Caudate nucleus (tissue), 63 donors: ENCODE measurements at places on chromosomes 16 and 17.
A peak's percentile ranks its signal among the peaks of the same experiment; 100 is the strongest.

DNA sequence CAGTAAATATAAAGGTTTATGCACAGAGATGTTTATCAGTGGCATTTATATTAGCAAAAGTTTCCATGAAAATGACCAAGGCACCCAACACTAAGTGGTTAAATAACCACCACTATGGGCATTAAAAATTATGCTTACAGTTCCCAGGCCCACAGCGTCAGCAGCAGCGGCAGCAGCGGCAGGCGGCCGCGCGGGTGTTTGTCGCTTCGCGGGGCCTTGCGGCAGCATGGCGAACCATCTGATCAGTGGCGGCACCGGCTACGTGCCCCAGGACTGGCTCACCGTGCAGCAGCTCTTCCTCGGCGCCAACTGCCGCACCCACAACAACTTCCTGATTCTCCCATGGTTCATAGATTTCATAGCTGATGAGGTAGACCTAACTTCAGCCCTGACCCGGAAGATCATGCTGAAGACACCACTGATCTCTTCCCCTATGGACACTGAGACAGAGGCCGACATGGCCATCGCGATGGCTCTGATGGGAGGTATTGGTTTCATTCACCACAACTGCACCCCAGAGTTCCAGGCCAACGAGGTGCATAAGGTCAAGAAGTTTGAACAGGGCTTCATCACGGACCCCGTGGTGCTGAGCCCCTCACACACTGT is 71.0 kb downstream of the GRIN2A start:
- no peak for DNase-seq

GRCh38 chr16:590188-590814 is 435 bp downstream of the RAB40C start:
- DNase-seq: no peak

GRCh38 chr17:11986942-11987329 is 10.3 kb downstream of the ZNF18 start:
- DNase-seq: no peak

DNA sequence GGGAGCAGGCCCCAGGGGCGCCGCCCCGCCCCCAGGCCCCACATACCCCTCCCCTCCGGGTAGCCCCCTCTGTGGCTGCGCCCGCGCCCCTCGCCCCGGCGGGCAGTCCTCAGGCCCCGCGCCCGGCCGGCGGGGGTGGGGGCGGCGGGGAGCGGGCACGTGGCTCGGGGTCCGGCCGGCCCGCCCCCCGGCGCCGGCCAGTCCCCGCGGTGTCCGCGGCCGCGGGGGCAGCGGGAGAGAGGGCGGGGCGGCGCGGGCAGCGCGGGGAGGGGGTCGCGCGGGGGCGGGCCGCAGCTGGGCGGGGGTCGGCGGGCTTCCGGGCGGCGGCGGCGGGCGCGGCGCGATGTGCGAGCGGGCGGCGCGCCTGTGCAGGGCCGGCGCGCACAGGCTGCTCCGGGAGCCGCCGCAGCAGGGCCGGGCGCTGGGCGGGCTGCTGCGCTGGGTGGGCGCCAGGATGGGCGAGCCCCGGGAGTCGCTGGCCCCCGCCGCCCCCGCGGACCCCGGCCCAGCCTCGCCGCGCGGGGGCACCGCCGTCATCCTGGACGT is 335 bp downstream of the NECAB2 start:
- DNase-seq: no peak

GRCh38 chr17:35731239-35731916 is at the start of gene RASL10B:
Gene RASL10B (plus strand): TSS chr17:35731639. CDS start chr17:35735185, 3,546 bp downstream.
- peak; percentile 37 for DNase-seq

- no peak for DNase-seq
These were observed 330.0 kb downstream of the SHISA9 start for GRCh38 chr16:13231365-13231764.

DNA sequence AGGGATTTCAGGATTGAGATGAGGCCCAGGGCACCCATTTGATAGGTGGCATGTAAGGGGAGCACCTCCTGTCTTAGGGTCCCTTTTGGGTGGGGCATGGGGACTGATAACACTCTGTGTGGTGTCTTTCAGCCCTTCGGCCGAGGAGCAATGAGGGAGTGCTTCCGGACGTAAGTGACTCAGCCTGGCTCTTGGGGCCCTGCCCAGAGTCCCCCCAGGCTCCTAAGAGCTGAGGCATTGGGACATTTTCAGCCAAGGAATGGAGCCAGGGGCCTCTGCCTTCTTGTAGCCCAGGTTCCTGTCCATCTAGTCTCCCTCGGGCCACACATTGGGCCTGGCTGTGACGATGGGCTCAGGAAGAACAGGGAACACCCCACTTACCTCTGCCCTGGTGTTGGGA is 44.4 kb downstream of the EEF2K start:
- DNase-seq: no peak

- DNase-seq: no peak
These were observed 183.8 kb upstream of the SOX9 start for GRCh38 chr17:71936977-71937376.

GRCh38 chr16:23729503-23730424 is 16.7 kb upstream of the ERN2 start:
- no peak for DNase-seq

GRCh38 chr16:14186795-14187221 is 115.7 kb downstream of the MRTFB start:
- DNase-seq: no peak

DNA sequence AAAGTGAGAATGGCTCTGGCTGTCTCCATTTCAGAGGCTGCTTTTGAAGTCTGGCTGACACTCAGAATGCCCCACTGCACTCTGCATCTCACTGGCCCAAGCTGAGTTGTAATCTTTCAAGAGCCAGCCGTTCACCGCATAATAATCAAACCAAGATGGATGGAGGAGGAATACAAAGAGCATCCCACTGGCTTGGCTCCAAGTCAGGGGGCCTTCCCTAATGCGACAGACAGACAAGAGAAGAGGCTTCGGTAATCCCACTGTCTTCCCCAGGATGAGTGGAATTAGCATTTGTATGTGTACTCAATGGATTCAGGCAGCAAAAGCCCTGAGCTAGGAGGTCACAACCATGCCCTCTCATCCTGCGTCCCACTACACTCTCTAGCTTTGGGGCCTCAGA is 68.0 kb downstream of the CBLN1 start:
- DNase-seq: no peak

GRCh38 chr16:20760346-20760745 is 3.5 kb upstream of the ACSM3 start:
- no peak for DNase-seq

- DNase-seq: no peak
These were observed 369.0 kb upstream of the DYNLRB2 start for GRCh38 chr16:80171746-80172145.

DNA sequence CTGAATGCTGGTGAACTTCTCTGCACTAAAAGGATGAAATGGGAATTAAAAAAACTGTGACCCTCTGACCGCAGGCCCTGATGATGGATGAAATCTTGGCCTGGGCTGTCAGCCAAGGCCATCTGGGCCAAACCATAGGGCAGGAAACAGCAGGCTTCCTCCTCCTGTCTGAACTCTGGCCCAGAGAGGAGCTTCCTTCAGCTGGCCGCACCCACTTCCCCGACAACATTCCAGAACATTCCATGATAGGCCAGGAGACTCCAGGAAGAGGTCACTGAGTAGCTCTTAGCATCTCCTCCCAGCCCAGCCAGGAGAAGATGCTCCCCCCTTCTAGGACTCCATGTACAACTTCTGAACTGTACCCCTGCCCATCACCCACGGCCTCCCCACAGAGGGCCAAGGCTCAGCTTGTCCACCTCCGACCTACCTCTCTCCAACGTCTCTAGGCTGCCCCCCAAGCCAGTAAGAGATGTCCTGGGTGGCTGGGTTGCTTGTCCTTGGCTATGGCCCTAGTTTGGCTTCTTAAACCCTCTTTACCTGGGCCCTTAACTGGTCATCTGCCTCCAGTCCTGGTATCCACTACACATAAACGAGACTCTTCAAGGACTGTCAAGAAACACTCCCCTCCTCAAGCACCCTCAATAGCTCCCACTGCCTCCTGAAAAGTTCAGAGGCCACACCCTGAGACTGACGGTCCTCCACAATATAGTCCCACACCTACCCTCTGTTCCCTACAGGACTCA is 1.7 kb downstream of the RPH3AL start:
- no peak for DNase-seq

DNA sequence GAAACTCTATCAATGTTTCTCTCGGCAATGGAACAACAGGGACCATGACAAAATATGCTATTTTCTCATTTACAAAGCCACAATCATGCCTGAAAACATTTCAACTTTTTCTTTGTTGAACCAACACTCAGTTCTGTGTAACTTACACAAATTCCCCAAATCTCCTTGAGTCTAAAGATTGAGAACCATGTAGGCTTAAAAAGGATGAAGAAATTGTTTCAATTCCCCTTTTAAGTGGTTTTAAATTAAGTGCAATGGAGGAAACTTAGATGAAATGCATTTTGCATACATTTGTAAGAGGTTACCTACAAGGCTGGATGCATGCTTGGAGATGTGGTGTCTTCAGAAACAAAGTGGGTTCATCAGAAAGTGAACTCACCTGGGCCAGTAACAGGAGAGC is 566.4 kb upstream of the CDH11 start:
- no peak for DNase-seq

GRCh38 chr17:7841396-7841914 is 7.4 kb downstream of the KDM6B start:
- DNase-seq: peak; percentile 85

- no peak for DNase-seq
These were observed 19.3 kb downstream of the ARHGAP23 start for GRCh38 chr17:38447502-38448085.

- DNase-seq: no peak
These were observed 64.4 kb upstream of the RASL10B start for GRCh38 chr17:35666967-35667532.

DNA sequence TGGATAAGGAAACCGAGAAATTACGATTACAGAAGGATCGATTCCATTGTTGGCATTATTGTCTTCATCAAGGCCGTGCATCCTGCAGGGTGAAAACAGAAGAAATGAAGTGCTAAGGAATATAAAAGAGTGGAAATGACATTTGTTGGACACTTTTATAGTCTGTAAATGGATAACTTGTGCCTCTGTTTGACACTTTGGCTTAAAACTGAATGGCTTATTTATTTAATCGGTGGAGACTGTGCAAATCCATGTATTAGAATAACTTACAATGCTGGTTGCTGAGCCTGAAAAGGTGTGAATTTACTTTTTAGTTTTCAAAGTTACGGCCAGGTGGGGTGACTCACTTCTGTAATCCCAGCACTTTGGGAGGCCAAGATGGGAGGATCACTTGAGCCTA is 31.4 kb downstream of the ITGB3 start:
- no peak for DNase-seq

- DNase-seq: no peak
These were observed 89.7 kb downstream of the WWOX start for GRCh38 chr16:78189121-78189520.

DNA sequence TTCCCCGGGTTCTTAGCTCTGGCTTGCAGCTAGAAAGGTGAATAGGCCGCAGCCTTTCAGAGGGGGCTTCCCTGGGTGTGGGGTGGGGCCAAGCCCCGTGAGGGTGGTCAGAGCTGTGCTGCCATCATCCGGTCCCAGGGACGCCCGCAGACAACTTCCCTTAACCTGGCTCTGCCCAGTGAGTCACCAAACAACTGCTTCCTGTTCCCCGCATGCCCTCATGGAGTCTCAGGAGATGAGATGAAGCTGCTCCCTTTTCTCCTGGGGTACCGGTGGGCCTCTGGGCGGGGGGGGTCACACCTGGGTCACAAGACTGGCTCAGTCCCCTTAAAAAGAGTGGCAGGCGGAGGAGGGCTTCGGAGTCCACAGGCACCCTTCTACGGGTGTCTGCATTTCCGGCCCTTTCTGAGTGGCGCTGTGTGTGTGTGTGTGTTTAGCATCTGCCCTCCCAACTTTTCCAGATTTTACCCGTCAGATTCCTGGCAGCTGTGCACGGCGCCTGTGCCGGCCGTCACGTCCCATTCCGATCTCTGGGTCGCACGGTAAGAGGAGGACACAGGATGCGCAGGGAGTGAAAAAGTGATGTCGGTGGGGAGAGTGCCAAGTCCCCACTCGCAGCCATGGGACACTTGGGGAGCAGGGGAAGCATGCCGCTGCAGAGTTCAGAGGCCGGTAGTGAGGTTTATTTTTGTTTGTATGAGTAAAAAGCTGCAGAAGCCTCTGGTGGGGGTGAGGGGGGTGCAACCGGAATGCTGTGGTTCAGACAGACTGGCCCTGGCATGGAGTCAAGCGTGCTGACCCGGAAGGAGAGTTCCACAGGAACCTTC is 16.8 kb downstream of the HIC1 start:
- DNase-seq: no peak

- no peak for DNase-seq
These were observed 10.1 kb downstream of the KSR1 start for GRCh38 chr17:27466376-27466742.

DNA sequence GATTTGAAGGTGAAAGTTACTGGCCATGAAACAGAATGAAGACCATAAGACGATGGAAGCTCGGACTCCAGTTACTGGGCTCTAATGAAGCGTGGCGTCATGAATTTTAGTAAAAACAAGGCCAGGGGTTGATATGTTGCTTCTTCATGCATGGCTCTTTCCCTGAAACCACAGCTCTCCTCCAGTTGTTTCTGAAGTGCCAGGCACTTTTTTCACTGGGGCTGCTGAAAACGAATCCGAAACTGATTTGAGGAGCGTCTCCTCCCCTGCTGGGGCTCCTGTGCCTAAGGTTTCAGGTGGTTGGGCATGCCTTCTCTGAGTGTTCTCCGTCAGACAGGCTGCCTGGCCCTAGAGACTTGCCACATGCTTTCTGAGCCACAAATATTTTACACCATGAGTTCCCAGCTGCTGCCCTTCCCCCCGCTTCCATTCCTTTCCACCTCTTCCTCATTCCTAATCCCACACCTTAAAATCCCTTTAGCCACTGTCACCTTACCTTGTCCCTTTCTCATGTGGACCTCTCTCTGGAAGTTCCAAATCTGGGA is 3.7 kb upstream of the MYL4 start:
- DNase-seq: no peak

GRCh38 chr17:77459018-77459755 is 318.4 kb downstream of the SEC14L1 start:
- no peak for DNase-seq

DNA sequence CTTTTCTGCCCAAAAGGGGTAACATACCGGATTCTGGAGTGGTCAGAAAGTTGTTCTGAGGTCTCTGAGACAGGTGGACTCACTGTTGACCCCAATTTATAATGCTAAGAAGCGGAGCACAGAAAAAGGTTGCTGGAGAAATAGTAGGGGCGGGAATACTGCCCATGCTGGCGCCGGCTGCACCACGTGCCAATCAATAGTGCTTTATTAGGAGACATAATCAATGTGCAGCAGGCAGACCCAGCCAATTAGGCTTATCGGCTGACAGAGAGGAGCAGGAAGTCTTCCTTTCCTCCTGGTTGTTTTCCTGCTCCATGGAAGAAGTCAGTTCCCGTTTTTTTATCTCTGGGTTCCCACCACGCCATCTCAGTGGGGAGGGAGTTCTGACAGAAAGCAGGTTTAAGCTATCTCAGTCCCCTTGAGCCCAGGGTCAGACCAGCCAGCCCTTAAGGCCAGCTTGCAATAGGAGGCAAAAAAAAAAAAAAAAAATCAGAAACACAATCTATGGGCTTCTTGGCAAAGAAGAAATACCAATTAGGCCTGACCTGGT is 68.2 kb upstream of the IRX6 start:
- no peak for DNase-seq
